ENCODE measurements at places on chromosomes 5 and 9. TPM values are rescaled to one million over a fixed set of nuclear protein-coding genes. Genes with fewer than 3 reads are reported as not detected.

The SEC61B gene
- 137 TPM for polyA plus RNA-seq

The SPATA31A3 gene
- polyA plus RNA-seq = not detected

The PLAC8L1 gene
- 0.75 TPM for polyA plus RNA-seq

The UGCG gene
- polyA plus RNA-seq = 77.6 TPM

The SPATA31E1 gene
- not detected for polyA plus RNA-seq

The RETREG1 gene
- 38.7 TPM for polyA plus RNA-seq

The LTC4S gene
- polyA plus RNA-seq = 3.9 TPM

The COX7C gene
- polyA plus RNA-seq = 918 TPM

The FREM1 gene
- polyA plus RNA-seq = 226 TPM

DNA sequence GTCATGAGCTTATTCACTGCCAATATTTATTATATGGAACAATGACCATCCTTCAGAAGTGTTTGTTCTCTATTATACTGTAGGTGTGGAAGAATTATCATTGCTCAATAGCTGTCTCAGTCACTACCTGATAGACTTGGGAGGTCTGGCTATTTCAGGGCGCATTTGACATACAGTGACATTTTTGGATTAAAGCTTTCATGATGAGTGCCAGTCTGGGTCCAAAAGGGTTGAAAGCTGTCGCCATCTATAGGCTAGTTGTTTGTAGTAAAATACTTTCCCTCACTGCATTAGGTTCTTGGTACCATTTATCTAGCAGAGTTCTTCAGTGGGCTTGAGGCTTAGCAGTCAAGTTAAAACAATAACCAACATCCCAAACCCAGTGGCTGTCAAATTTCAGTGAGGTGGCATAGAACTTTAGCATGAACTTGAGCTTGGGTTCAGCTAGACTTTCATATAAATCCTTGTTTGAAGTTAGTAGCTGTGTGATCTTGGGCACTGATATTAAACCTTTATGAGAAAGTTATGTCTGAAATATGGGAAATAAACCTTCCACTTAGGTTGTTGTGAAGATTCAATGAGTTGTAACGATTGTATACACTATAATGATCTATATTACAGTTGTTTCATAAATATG, 110.5 kb upstream of the CDKN2B start:
- no peak for DNase-seq

- no peak for DNase-seq
Measured at GRCh38 chr9:120032639-120033038, 547.3 kb downstream of the CDK5RAP2 start.

DNA sequence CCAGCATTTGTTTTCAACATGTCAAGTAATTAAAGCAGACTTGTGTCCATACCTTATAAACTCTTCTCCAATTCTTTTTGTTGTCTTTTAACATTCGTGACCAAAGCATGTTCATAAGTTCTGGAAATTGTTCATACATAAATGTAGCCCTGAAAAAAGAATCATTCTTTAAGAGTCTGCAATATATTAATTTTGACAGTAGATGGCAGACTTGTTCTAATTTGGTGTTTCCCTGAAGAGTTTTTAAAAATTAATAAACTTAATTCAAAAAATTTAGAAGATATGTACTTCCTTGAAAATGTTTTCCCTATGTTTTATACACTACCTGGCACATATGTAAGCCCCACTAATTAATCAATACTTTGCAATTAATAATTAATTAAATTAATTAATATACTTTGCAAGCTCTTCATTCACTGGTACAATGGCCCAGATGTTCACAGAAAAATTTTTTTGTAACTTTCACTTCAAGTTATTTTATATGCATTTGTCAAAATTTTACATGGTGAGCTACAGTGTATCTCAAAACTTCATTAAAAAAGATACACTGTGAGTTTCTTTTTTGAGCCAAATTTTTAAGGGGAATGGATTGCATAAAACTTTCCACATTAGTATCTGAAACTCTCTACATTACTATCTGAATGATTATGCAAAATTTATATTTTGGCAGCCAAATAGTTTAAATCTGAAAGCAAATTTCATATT, 42.1 kb downstream of the CLINT1 start:
- DNase-seq = no peak

- DNase-seq = no peak
Measured at GRCh38 chr5:91219803-91220371, 163.2 kb downstream of the ARRDC3 start.

DNA sequence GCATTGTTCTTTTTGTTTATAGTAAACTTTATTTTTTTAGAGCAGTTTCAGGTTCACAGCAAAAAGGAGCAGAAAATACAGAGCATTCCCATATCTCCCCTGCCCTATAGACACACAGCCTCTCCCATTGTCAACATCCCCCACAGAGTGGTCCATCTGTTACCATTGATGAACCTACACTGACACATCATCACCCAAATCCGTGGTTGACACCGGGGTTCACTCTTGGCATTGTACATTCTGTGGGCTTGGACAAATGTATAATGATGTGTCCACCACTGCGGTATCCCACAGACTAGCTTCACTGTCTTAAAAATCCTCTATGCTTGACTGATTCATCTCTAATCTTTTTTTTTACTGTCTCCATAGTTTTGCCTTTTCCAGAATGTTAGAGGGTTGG, 120.7 kb upstream of the SPATA31C2 start:
- DNase-seq = no peak

DNA sequence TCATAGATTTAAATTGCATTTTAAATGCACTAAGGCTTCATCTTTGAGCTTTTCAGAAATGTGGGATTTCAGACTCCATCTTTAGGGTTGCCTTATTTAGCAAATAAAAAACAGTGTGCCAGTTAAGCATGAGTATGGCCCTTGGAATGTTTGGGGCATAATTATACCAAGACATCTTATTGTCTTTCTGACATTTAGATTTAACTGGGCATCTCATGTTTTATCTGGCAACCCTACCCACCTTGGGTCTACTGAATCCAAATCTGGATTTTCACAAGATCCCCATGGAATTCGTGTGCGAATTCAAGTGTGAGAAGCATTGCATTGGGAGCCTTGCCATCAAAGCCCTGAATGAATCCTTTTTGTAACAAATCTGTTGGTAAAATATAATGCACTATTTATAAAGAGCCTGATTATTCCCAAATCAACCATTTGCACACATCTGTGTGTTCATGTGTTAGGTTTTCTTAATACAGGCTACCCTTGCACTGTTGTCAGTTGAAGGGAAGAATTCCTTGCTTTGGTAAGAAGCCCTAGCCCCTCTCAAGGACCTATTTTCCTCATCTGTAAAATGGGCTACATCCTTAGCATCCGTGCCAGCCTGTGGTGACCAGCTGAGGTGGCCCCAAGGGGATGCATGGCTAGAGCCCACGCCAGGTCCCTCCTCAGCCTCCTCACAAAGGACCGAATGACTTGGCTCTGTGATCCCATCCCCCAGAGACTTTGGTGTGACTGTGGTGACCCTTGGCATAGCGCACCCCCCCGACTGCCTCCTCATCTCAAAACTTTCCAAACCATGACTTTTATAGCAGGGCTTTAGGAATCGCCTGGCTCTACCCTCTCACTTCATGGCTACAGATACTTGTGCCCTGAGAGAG, 8.1 kb downstream of the GSN start:
- DNase-seq = no peak

GRCh38 chr9:19022206-19022605, 10.8 kb downstream of the SAXO1 start:
- DNase-seq = no peak

GRCh38 chr9:111839387-111839786, 44.6 kb upstream of the SHOC1 start:
- DNase-seq = no peak

DNA sequence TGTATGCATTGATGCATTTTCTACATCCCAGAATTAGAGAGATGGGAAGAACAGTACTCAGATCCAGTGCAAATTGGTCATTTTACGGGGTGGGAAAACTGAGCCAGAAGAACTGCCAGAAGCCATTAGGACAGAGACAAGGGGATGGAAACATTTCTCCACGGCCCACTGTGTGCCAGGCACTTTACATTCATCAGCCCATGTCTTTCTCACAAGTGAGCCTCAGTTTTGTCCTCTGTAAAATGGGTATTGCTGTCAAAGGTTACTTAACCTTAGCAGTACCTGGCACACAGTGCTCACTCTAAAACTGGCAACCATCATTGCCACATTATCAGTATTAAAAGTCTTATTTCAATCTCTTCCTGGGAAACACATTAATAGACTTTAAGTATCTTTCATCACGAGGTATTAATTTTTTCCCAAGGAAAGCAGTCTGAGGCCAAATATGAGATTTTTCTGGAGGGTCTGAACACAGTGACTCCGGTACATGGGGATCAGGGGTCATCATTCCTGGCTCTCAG, 5.2 kb downstream of the DUSP1 start:
- no peak for DNase-seq

GRCh38 chr5:59473611-59474010, 419.9 kb downstream of the PDE4D start:
- no peak for DNase-seq

DNA sequence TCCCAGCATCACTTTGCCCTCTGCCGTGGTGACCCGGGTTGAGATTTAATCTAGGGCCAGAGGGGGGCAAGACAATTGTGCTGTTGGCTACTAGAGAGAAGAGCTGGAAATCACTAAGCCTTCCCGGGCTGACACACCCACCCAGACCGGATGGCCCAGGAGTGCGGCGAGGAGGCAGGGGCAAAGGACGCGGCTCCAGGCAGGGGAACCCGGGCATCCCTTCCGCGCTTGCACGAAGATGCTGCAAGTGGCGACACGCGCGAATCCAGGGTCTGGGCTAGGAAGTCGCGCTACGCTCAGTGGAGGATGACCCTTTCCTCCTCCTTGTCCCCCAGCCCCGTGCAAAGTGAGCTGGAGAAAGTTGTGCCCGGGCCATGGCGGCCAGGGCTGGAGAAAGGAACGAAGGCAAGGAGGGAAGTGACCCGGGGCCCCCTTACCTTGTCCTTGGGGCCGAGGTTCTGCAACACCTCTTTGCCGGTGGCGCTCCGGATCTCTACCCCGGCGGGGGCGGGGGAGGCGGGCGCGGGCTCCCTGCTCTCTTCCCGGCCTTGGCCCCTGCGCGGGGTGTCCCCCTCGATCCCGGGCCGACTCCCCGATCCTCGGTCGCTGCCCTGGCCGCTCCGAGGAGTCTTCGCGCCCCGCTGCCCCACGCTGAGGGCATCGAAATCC, 693 bp downstream of the DPYSL3 start:
- DNase-seq = no peak

DNA sequence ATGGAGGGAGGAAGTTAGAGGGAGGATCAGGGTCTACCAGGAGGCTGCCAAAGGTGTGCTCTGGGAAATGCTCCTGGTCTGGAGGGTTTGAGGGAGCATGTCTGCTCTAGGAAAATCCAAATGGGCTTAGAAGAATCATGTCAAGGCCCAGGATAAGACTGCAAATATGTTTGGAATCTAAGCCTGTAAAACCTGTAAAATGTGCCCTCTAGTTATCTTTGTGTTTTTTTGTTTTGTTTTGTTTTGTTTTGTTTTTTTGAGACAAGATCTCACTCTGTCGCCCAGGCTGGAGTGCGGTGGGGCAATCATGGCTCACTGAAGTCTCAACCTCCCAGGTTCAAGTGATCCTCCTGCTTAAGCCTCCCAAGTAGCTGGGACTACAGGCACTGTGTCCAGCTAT, 135.4 kb downstream of the FGF1 start:
- no peak for DNase-seq

DNA sequence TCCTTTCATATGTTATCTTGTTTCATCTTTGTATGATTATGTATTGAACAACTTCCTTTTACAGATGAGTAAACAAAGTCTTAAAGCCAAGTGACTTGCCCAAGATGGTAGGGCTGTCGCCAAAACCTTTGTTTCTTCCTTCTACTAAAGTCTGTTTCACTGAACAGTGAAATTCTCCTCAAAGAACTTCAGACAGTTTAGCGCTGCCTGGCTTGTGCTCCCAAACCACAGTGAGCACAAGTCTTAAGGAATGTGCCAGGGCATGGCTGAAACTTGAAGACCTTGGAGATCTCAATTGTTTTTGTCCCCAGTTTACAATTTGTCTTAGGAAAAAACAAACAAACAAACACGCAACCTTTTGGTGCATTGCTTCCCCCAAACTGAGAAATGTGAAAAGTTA, 273.5 kb downstream of the CRB2 start:
- no peak for DNase-seq

- DNase-seq = peak; percentile 67
Measured at GRCh38 chr5:123671042-123671441, 159.1 kb downstream of the CSNK1G3 start.

- DNase-seq = no peak
Measured at GRCh38 chr9:85408494-85408893, 333.3 kb downstream of the AGTPBP1 start.

- peak; percentile 31 for DNase-seq
Measured at GRCh38 chr9:116646661-116647514, 40.2 kb upstream of the TRIM32 start.

DNA sequence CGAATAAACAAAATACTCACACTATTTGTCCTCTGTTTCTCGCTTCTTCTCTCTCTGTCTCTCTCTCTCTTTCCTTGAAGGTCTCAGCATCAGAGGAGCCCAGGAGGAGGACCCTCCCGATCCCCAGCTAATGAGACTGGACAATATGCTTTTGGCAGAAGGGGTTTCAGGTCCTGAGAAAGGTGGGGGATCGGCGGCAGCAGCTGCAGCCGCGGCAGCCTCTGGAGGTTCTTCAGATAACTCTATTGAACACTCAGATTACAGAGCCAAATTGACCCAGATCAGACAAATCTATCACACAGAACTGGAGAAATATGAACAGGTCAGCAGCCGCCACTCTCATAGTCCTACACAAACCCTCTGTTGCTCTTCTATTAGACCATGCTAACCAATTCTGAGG, 168.4 kb downstream of the PBX3 start:
- no peak for DNase-seq

GRCh38 chr5:65326922-65327321, 154.8 kb downstream of the ADAMTS6 start:
- DNase-seq = no peak

DNA sequence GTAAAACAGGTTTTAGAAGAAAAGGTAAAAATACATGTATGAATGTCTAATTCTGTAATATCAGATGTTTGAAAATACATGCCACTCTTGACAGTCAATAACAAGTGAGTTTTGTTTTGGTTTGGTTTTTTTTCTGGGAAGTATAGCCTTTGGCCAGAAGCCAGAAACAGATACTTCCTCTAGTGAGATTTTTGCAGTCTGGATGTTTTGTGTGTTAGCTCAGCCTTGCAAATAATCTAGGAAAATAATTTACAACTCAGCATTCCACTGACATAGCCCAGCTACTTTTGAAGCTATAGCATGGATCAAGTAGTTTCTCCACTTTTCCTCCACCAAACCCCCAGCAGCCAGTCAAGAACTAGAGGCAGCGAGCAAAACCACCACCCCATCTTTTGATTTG, 56.7 kb downstream of the SLC1A1 start:
- DNase-seq = peak; percentile 48

DNA sequence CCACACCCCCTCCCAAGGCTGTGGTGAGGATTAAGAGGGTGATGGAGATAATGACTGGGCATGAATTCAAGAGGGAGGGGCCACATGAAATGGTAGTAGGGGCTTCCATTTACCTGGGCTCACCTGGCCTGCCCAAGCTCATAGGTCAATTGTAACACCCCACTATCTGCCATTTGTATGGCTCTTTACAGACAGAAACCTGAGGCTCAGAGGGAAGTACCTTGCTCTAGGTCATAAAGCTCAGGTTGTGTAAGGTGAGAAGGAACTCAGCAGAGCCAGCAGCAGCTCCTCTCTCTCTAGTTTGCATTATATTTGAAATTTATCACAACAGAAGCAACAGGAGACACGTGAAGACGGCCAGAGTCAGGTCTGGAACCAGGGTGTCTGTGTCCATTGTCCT, 133.4 kb upstream of the ALDH1B1 start:
- no peak for DNase-seq

GRCh38 chr9:78871452-78872331, 574.8 kb downstream of the PSAT1 start:
- no peak for DNase-seq

- DNase-seq = no peak
Measured at GRCh38 chr9:127794001-127794791, 8.4 kb downstream of the CDK9 start.

GRCh38 chr5:73954381-73954780, 328.4 kb downstream of the ARHGEF28 start:
- no peak for DNase-seq

Measured in renal pelvis (tissue), 12 donors.